ENCODE measurements at places on chromosomes 5 and 9.

DNA sequence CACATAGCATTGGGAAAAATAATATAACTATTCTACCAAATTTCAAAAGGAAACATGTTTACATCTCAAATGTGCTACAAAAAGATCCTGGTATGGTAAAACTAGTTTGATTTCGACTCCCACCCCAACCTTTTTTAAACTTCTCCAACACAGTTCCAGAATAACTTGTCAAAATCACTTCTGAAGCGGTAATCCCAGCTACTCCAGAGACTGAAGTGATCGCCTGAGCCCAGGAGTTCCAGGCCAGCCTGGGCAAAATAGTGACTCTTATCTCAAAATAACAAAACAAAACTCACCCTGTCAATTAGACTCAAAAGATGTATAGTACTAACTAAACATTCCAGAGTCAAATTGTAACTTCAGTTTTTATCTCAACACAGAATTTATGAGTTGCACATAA is 71.3 kb upstream of the RNF38 start:
- no peak for DNase-seq

DNA sequence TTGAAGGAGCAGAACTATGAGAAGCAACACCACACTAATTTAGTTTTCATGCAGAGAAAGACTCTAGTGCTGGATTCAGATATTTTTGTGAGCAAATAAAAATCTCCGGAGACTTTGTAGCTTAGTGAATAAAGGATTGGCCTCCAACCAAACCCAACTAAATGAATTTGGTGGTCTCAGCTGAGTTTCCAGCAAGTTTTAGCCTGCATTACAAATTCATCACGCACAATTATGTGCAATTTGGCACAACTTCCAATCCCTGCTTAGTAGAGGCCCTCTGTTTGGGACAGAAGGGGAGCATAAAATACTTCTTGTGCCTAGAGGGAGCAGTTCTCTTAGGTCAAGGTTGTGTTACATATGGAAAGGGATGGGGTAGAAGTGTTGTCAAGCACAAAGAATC is 112.3 kb upstream of the ADAMTSL1 start:
- no peak for DNase-seq

DNA sequence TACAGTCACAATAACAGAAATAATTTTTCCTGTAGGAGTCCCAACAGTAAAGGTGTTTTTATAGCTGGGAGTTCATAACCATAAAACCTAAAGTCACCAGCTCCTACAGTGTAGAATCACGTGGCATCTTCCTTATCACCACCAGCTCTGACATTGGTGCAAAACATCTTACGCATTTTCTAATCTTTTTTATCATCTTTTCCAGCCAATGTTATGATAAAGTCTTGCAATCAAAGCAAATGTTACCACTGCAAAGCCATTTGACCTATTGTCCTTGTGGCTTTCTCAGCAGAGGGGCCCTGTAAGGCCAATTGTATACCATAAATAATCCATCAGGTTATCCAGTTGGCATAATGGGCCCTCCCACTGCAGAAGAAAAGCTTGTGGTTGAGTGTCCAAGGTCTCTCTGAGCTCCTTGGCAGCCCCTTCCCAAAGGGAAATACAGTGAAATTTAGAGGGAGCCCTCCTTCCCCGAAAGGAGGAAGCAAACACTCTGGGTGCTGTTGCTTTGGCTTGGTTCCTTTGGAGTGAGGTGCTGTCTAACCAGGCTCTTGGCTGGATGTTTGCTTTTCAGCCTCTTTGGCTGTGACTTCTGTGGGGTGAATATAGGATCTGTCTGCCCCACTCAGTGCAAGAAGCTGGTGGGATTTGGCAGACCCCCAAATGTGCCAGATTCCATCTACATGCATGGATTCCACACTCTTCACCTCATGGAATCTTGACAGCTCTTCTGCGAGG is 29.3 kb upstream of the CPEB4 start:
- DNase-seq: no peak

GRCh38 chr5:59732301-59732700 is 161.2 kb downstream of the PDE4D start:
- DNase-seq: no peak

DNA sequence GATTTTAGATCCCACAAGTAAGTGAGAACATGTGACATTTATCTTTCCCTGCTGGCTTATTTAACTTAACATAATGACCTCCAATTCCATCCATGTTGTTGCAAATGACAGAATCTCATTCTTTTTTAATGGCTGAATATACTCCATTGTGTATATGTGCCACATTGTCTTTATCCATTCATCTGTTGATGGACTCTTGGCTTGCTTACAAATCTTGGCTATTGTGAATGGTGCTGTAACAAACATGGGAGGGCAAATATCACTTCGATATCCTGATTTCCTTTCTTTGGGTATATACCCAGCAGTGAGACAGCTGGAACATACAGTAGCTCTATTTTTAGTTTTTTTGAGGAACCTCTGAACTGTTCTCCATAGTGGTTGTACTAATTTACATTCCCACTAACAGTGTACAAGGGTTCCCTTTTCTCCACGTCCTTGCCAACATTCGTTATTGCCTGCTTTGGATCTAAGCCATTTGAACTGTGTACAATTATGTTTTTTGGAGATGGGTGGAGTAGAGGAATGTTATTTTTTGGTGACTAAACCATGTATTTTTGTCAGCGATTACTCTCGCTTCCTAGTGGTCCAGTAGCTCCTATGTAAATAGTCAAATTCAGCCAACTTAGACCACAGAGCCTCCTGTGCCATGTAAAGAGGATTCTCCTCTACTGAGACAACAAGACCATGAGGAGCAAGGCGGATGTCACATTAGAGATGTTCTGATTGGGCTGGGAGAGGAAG is 60.6 kb downstream of the TNFSF15 start:
- peak; percentile 84 for DNase-seq

DNA sequence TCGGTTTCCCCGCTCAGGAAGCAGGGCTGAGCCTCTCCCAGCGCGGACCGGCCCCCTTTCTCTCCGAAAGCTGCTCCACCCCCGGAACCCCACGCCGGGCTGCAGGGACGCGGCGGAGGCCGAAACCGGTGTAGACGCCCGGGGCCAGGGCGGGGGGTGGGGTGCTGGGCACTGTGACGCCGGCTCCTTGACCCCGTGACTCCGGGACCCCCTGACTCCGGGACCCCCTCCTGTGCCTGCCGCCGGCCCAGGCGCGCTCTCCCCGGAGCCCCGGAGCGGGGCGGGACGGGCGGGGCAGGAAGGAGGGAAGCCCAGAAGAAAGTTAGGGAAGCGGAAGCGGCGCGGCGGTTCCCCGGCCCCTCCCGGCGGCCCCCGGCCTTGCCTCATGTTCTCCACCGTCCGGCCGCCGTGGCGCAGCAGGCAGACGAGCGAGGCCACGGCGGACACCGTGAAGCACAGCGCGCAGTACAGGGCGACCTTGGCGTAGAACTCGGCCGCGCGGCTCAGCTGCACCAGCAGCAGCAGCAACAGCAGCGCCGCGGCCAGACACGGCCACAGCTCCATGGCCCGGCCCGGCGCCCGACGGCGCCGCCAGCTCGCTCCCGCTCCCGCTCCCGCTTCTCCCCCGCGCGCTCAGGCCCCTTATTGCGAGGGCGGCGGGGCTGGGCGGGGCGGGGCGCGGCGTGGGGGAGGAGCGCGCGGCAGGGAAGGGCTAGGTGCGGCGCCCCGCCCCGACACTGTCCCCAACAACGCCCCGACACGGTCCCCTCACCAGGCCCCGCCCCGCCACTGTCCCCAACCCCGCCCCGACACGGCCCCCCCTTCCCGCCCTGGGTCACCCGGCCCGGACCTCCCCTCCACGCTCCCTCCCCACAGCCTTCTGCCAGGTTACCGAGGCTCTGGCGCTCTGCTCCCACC is at the start of gene AGPAT2:
TSS of gene AGPAT2 (minus strand) at position 664 of the 918 bp plus-strand sequence. CDS start at position 564, 100 bp downstream.
- DNase-seq: peak; percentile 44

- DNase-seq: no peak
These were observed 9.3 kb upstream of the NRARP start for GRCh38 chr9:137311171-137311985.

GRCh38 chr9:107144475-107144874 is 138.6 kb upstream of the RAD23B start:
- no peak for DNase-seq

DNA sequence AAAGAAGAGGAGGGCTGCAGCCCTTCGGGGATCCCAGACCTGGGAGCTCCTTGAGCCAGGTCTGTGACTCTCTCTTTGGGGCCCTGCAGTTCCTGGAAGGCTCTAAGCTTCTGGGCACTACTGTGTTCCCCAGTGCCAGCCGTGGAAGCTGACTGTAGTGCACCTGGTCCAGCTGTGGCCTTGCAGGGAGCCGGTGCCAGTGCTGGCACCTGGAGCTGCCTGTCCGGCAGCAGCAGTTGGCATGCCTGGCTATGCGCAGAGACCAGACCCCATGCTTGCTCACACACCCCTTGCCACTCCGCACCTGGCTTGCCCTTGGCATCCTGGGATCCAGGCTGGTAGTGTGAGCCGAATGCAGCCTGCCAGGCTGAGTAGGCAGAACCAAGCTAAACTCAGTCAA is 91.0 kb upstream of the PUM3 start:
- no peak for DNase-seq

- peak; percentile 83 for DNase-seq
These were observed 283.2 kb upstream of the CLINT1 start for GRCh38 chr5:158142156-158142555.

DNA sequence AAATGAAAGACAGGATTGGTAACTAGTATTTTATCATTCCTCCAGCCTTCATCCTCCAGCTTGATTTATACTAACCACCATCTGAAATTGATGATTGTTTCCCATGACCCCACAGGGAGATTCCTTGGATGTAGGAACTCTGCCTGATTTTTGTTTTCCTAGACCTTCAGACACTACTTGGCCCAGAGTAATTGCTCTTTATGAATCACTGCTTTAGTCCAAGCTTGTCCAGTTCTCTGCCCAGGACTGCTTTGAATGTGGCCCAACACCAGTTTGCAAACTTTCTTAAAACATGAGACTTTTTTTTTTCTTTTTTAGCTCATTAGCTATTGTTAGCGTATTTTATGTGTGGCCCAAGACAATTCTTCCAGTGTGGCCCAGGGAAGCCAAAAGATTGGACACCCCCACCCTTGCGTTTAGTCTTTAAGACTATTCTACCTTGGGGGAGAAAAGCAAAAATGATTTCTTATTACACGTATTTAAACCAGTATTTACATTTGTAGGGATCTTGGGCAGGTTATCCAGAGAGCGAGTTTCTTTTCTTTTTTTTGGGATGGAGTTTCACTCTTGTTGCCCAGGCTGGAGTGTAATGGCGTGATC is 18.4 kb downstream of the BASP1 start:
- peak; percentile 78 for DNase-seq

- no peak for DNase-seq
These were observed 336.8 kb upstream of the PUM3 start for GRCh38 chr9:3180696-3181048.

DNA sequence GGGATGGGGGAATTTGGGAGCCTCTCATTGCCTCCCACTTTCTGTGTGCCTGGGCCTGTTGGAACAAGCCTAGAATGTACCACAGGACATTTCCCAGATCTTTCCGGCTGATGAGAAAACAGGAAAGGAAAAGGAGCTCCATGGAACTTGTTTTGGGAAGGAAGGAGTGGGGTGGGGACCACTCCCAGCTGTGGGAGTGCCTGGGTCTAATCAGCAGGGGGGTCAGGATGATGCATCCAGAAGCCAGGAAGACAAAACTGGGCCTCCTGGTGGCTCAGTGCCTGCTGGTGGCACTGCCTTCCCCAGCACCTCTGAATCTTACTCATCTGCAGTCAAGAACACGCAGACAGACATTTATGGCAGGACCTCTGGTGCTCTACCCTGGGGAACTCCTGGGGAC is 2.8 kb downstream of the SMIM33 start:
- peak; percentile 61 for DNase-seq

DNA sequence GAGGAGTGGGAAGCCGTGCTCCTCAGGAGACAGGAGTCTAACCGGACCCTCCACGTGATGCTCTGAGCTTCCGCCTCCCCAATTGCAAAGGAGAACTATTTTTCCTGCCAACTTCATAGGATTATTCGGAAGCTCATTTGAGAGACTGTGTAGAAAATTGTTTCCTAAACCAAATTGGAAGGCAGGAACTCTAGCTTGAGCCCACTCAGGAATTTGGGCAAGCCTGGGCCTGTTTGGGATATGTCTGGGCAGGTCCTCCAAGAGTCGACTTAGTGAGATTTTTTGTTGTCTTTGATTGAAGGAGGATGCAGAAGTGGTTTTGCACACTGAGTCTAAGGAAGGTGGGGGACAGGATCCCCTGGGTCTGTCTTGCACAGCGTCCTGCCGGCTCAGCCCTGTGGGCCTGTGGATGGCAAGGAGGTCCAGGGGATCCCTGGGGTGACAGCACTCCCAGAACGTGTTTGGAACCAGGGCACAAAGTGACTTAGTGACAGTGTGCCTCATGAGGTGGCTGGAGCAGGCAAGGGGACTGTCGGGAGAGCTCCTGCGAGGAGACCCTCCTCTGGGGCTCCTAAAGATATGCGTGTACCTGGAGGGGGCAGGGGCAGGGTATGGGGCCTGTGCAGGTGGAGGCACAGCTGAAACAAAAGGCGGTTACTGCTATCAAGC is 283.3 kb downstream of the NSG2 start:
- DNase-seq: peak; percentile 35

- no peak for DNase-seq
These were observed 93.3 kb downstream of the SLF1 start for GRCh38 chr5:94711785-94712184.

GRCh38 chr5:102991802-102992201 is 128.1 kb downstream of the GIN1 start:
- no peak for DNase-seq

- DNase-seq: no peak
These were observed 22.1 kb upstream of the TMEM174 start for GRCh38 chr5:73150876-73151275.

- DNase-seq: no peak
These were observed 845.2 kb upstream of the CDH18 start for GRCh38 chr5:20833081-20833627.

DNA sequence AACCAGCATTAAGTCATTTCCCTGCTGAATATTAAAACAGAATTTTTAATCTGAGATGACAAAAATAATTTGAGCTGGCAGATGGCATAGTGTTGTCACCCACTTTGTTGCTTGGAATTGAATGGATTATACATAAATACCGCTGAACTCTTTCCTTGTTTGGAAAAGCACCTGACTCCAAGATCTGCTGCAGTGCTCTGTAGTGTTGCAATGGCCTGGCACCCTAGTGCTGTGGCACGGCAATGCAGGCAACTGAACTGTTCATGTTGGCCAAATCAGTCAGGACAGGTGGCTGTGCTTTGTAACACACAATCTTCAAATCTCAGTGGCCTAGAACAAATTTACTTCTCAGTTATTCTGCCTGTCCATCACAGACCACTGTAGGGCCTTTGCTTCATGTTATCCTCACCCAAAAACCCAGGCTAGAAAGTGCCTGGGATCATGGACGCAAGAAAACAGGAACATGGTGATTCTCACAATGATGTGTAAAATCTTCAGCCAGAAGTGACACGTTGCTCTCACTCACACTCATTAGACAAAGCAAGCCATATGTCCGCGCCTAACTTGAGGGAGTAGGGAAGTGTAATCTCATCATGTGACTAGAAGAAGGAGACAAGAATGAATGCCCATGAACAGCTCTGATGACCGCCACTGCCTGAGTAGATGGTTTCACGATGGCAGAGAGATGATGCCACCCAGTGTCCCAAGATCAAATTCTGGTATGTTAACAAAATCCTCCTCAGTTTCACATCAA is 191.9 kb upstream of the PUM3 start:
- DNase-seq: no peak

All from fibroblast of skin of back (primary cell).